ENCODE measurements at places on chromosomes 7 and 10.

GRCh38 chr7:103622274-103622673 lies 176.3 kb upstream of the SLC26A5 start:
- DNase-seq, result no peak

GRCh38 chr7:19403691-19404090 lies 258.5 kb upstream of the FERD3L start:
- DNase-seq, result no peak

DNA sequence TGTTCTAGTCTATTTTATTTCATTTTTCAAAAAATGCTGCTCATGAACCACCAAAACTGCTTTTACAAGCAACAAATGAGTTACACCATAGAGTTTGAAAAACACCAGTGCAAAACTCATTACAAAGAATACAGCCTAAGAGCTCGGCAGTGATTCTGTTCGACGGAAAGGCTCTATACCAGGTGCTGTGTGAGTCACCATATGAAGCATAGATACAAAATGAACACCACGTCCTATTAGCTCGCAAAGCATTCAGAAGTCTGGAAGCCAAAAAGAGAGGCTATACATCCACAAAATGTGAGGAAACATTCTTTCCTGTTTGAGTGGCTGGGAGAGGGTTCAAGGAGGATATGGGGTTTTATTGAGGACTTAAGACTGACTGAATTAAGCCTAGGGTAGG lies 136.1 kb downstream of the ATE1 start:
- DNase-seq, result no peak

- no peak for DNase-seq
These were observed 59.7 kb upstream of the LAMB4 start for GRCh38 chr7:108189733-108190388.

- no peak for DNase-seq
These were observed 251.1 kb upstream of the SHH start for GRCh38 chr7:156063241-156063810.

DNA sequence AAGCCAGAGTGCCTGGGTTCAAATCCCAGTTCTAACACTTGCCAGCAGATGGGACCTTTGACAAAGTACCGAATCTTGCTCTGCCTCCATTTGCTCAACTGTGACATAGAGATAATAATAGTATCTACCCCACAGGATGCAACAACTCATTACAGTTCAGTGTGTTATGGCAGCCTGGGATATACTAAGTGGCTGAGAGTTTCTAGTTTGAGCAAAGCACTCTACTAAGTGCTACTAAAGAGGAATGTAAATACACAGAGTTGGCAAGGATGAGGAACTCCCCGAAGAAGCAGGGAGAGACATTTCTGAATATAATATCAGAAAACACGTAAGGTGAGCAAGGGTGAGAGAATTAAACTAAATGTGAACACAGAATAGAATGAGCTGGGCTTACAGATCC lies 243.2 kb downstream of the ARHGAP21 start:
- no peak for DNase-seq

GRCh38 chr10:7817576-7817975 lies 729 bp upstream of the TAF3 start:
- no peak for DNase-seq

DNA sequence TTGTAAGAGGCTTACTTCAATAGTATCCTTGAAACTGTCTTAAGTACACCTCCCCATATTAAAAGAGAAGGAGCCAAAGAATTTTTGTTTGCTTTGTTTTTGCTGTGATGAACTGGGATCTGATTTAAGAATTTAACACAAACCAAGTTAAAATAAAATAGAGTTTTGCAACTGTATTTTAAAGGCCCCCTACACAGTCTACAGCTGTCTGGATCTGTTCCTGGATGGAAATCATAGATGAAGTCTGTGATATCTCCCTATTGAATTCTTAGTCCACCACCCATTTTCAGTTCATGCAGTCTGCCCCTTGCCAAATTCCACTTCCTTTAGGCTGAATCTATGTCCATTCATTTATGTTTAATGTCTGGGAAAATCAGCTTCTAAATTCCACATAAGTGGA lies 169.8 kb upstream of the MEOX2 start:
- no peak for DNase-seq

- peak; percentile 93 for DNase-seq
These were observed 3.2 kb upstream of the NCOA4 start for GRCh38 chr10:46033602-46034011.

GRCh38 chr10:98309366-98310355 lies 41.7 kb upstream of the LOXL4 start:
- peak; percentile 92 for DNase-seq

DNA sequence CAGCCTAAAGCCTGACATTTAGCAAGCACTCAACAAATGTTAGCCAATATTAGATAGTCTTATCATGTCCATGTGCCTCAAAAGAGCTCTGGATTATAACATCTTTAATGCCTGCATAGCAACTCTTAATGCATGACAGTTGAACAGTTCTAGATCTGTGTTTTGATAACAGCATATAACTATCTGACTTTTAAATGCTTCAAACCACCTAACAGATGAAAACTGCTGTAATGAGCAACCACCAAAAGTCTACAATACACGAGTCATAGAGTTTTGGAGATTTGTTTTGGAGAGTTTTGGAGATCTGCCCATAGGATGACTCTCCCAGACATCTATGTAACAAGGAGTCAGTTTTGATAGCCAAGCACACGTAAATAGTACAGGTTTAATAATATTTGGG lies 227.3 kb downstream of the TWIST1 start:
- DNase-seq, result no peak

DNA sequence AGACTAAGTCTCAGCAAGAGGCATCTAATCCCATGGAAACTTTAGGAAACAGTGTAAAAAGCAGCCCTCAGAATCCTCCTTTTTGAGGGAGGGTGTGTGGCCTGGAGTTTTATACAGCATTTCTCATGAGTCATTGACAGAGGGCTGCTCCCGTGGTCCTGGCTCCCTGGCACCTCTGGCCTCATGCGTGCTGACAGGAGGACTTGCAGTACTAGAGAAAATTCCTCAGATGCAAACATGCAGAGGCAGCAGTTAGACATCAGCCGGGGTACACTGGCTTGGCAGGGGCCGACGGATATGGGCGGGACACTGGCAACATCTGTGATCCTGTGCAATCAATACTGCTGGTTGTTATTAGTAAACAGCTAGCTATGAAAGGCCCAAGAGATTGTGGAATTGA lies 925.1 kb upstream of the CELF2 start:
- peak; percentile 72 for DNase-seq

GRCh38 chr7:107469929-107470328 lies at the start of gene GPR22:
TSS of gene GPR22 (plus strand) at chr7:107470057. CDS start at chr7:107474061, 4,004 bp downstream.
- DNase-seq, result no peak

- peak; percentile 84 for DNase-seq
These were observed 43.3 kb downstream of the DIP2C start for GRCh38 chr10:646118-646524.

DNA sequence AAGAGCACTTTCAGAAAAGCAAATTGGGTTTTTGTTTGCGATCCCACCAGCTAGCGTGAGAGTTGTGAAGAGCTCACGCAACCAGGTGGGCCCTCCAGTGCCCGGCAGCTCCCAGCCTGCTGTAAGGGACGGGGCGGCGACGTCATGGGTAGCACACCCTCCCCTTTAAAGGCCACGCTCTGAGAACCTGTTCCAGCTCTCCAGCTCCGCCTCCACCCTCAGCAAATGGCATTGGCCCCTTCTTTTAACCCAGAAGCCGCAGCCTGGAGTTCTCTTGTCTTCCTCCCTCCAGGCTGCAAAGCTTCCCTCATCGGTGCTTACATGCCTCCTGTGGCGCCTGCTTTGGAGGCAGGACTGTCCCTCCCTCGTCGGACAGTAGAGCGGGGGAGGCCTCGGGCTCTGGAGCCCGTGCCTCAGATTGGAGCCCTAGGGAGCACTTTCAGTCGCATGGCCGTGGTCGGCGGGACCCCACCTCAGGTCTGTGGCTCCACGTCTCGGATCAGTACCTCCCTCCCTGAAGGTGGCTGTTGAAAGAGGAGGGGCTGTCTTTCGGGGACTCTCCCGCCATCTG lies 32.9 kb downstream of the WIPI2 start:
- DNase-seq, result no peak

GRCh38 chr10:28719789-28720436 lies 42.6 kb downstream of the BAMBI start:
- no peak for DNase-seq

DNA sequence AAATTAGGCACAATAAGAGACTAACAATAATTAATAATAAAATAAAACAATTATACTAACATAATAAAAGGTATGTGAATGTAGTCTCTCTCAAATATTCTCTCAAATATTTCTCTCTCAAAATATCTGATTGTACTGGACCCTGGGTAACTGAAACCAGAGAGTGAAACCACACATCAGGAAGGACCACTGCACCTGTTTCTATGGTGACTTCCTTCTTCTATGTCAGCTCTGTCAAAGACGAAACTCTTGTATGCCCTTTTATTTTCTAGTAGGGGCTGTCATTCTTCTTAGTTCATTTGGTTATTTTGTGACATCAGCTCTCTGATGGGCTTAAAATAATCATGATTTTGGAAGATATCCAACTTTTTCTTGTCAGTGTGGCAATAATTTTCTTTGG lies 428.0 kb upstream of the TPK1 start:
- no peak for DNase-seq

DNA sequence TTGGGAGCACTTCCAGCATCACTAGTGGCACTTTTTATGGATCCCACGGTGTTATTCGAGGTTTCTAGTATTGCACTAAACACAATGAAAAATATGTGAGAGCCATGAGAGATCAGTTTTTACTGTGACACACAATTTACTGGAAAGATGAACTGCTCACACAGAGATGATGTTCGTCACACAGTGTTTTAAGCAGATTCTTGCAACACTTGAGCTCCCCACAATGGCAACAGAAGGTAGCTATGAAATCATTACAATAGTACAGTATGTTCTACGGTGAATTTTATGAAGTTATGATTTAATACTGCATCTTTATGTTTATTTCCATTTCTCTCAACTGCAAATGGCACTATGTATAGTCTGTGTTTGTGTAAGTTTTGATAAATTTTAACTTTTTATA lies 27.4 kb upstream of the ENTPD1 start:
- DNase-seq, result no peak

DNA sequence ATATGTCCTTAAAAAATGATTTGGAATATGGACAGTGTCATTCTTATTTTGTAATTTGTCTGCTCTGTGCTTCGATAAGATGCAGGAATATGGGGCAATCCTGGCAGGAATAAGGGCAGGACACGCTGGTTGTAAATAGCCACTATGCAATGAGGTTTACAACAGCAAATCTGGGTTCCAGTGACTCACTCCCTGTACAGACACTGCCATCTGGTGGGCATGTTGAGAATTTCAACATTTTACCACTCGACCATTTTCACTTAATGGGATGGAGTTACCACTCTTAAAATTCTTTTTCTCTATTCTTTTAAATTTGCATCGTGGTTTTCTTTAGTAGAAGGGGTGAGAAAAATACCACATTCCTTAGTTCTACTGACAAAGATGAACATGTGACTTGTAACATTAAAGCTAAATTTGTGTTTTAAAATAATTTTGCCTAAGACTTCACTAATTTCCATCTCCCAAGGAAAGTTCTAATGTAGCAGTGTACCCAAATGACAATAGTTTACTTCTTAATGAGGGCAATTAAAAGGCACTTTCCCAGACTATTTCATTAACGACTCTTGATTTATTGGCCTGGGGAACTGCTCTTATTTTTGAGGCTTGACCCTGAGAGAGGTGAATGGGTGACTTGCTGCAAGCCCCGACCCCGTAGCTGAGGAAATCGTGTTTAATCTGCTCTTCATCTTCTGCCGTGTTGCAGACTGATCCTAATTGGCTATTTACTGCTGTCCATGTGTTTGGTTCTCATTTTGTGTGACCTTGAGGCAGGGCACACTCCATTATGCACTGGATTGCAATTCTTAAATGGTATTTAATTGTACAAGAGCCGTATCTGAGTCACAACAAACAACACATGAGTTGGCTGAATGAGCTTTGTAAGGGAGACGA lies 173.6 kb upstream of the IMMP2L start:
- peak; percentile 69 for DNase-seq

DNA sequence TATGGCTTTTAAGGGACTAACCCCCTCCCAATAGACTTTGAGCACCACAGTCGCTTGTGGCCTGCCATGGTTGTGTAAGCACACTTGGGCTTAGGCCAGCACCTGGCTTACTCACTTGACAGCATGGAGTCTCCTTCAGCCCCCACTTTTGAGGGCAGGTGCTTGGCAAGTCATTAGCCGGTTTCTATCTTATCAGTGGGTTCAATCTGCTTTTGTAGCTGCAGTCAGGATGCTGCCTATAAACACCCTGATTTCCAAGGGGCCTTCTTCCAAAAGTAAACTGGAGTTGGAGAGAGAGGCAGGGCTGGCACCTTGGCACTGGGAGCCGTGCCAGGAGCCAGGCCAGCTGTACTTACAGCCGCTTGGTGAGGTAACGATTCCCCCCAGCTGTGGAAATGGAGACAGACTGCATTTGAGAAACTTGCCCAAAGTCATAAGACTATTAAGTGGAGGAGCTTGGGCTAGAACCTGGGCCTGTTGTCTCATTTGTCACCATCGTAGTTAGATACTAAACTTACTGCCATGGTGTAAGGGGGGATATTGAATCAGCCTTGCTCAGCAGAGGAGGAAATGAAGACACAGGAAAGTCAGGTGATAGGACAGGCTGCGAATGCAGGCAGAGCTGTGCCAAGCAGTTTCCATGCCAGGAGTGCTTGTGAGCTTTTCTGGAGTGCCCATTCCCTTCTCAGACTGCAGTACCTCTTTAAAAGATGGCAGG lies 92.2 kb upstream of the EFCAB10 start:
- no peak for DNase-seq

DNA sequence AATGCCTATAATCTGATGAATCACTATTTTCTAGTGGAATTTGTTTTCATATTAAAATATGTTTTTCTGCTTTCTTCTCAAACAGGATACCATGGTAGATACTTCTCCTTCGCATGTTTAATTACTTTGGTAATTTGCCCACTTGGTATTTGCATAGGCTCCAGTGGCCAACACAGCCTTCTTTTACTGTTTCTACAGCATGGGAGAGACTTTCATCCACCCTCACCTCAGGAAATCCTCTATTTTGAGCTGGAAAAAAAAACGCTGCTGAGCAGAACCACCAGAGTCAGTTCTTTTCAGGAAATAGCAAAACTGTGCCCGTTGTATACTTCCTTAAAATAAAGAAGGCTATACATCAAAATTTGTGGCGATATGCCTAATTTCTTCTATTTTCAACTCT lies 213.3 kb downstream of the MDFIC start:
- DNase-seq, result no peak

GRCh38 chr7:137996386-137996851 lies 5.5 kb downstream of the CREB3L2 start:
- DNase-seq, result no peak

DNA sequence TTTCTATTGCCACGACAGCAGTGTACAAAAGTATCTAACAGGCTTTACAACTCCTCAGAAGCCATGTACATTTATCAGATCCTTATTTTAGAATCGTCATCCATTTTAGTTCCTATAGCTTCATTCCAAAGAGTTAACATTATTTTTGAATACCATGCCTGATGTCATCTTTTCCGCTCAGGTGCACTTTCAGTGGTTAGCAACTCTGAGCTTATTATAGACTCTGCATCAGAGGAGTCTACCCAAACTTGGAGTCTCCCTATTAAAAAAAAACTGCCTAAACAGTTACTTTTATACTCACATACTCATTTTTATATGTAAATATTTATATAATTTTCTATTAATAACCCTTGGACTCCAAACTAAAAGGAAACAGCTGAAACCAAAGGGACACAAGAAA lies 31.6 kb upstream of the PRSS37 start:
- no peak for DNase-seq

Measured in islet precursor cell (in vitro differentiated cells).